ENCODE measurements at places on chromosomes 1 and 21.

DNA sequence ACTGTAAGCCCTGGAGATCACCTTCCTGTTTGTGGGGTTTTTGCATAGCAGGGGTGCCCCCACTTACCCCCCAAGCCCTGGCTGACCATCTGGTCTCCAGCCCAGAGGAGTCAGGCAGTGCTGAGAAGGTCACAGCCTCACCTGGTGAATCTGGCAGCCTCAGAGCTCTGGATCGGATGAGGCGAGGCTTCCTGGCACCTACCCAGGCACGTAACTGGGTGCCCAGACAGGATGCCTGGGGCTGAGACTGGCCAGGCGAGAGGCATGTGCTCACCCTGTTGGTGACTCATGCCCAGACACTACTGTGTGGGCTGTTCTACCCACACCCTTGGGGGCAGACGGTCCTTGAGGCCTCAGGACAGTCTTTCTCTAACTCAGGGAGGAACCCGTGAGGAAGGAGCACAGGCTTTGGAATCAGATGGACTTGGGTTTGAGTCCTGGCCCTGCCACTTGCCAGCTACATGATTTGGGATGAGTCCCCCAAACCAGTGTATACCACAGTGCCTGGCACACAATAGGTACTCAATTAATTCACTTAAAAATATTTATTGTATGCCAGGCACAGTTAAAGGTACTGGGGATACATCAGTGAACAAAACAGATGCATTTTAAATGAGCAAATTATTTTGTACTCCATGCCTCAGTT is 15.1 kb upstream of the PADI3 start:
- DNase-seq: no peak

DNA sequence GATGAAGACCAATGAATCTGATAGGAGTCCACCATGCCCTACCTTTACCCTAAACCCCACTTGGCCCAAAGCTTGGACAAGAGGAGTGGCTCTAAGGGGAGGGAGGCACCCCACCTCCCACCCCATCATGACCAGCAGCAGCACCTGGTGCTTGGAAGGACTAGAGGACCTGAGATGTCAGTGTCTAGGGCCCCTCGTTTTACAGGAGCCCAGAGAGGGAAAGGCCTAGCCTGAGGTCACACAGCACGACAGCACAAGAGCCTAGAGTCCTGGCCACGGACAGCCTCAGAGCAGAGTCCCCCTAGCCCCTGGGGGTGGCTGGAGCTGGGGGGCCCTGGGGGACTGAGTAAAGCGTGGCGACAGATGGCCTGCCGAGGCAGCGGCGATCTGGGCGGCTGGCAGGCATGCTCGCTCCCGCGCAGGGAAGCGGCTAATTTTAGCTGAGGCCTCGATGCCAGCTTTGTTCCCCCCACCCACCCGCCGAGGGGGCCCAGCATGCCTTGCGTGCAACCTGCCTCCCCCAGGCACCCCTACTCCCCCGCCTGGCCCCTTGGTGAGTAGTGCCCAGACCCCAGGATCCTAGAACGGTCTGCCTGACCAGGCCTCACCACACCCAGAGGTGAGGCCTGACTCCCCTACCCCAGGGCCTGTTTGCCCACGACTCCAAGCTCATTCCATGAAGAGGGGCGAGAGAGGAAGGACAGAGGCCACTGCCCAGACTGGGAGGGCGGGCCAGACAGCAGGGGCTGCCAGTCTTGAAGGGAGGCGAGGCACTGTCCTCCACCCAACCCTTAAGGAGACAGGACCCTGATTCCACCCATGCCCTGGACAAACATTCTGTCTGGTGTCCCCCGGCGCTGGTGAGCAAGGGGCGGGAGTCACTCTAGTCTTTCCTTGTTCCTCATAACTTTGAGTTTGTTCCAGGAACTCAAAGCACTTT is 39.0 kb downstream of the AHDC1 start:
- DNase-seq: no peak

- no peak for DNase-seq
Observed at GRCh38 chr1:208841436-208841835, 597.3 kb upstream of the PLXNA2 start.

DNA sequence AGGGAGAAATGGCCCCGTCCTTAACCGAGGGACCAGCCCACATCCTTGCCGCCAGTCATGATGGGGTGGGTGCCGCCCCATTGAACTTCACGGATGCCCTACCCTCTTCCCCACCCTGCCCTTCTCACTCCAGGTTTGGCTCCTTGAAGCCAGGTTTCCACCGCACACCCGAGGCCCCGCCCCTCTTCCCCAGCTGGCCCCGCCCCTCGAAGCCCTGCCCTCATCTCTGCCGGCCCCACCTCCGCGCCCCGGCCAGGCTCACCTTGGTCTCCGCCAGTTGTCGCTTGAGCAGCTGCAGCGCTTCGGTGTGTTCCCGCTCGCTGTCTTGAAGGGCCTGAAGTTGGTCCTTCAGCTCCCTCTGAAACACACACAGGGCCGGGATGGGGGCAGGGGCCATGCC is 16.6 kb downstream of the TRIM62 start:
- peak; percentile 95 for DNase-seq

- DNase-seq: no peak
Observed at GRCh38 chr1:60894741-60895140, 187.6 kb upstream of the NFIA start.

DNA sequence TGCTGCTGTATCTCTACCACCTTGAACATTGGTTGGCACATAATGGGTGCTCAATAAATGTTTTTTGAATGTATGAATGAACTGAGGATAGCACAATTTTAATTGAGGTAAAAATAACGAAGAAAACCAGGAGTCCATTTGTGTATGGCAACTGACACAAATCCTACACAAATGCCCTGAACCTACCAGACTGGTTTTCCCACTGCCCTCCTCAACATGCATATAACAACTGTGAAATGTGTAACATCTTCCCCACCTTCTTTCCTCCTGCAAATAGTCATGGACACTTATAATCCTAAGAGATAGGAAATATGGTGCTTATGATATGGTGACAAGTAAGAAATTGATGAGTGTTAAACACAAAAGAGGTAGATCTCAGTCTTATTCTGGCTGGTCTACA is 9.9 kb upstream of the LMO4 start:
- DNase-seq: no peak

DNA sequence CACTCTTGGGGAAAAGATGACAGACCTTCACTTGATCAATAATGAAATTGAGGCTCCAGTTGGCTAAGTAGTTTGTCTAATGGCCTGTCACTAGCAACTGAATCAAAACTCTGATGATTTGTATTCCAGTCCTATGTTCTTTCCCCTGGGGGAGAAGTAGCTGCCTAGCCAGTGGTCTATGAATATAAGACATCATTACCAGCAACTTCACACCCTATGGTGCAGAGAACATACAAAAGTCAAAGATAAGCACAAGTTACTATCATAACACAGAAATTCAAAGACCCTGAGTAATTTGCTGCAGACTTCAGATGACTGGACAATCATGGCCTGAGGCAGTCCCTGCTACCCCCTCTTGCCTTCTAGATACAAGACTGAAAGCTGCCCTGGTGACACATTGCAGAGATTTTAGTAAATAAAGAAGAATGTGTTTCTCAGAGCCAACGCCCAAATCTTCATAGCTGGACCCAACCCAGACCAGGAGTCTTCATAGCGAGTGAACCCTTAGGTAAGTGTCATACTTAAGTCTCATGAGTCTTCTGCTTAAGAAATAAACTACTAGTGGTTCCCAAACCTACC is 993 bp downstream of the PDZK1 start:
- DNase-seq: no peak

Data from GM23338 (cell line).